ENCODE measurements at places on chromosomes 1 and 21.

DNA sequence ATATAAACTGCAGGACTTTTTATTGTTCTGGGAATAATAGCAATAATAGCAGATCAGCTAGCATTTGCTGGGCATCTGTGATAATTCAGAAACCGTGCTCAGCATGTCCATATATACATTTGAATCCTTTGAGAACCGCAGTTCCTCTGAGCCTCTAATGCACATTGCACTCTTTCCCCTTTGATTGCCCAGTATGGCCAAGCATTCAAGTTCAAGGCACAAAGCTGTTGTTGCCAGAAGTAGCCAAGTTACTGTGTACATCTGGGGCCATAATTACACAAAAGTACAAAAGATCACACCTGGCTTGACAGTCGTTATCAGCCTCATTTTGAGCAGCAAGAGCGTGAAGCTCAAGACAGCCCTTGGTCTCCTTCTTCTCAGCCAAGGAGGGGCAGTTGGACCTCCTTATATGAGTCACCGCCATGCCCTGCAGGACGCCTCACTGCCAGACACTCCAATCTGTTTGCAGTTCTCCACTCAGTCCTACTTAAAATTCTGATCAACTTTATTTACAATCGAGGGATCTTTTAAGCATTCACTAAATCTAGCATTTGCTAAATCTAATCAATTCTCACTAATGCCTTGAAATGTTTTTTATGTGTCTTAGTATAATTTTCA, 216.0 kb downstream of the SLC35F3 start:
- no peak for DNase-seq

GRCh38 chr1:201882665-201883132, 6.0 kb upstream of the SHISA4 start:
- no peak for DNase-seq

GRCh38 chr1:48526008-48526710, 54.2 kb upstream of the SPATA6 start:
- no peak for DNase-seq

- DNase-seq: no peak
These were observed 12.4 kb downstream of the CLSTN1 start for GRCh38 chr1:9811239-9811966.

DNA sequence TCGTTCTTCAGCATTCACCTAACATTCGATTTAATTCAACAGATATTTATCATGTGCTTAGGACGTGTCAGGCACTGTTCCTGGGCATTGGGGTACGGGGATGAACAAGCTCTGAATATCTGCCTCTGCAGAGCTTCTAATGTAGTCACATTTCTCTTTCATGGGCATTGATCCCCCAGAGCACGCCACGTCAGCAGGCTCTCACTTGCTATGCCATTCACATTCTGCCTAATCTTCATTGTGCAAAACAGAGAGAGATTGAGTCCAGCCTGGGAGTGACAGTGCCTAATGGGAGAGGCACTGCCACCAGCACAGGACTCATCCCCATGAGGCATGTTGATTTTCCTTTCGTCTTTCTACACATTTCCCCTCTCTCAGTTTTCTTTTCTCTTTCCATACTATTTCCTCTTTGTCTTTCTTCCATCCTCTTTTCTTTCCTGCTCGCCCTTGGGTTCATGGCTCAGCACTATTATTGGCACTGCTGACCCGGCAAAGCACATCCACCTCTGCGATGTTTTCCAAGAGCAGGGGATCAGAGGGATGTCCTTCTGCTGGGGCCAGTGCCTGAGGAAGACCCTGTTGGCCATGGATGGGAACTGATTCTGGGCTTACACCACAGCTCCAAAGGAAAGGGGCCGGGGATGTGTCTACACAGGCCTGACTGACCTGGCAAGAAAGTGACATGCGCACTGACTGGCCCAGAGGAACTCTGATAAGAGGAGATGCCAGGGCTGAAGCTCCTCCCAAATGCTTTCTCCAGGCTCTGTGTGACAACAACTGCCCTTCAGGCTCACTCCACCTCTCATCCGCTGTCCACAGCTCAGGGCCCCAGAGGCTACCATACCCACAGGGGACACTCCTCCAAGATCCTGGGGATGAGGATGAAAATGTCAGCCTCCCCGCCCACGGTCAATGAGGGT, 195.9 kb downstream of the TOMM20 start:
- DNase-seq: no peak

GRCh38 chr1:91803123-91803522, 82.8 kb downstream of the TGFBR3 start:
- DNase-seq: no peak

- no peak for DNase-seq
These were observed 112.1 kb downstream of the HMGB4 start for GRCh38 chr1:33975961-33976360.
